ENCODE measurements at places on chromosomes 2 and 18. TPM values are rescaled to one million over a fixed set of nuclear protein-coding genes. Genes with fewer than 3 reads are reported as not detected.

DNA sequence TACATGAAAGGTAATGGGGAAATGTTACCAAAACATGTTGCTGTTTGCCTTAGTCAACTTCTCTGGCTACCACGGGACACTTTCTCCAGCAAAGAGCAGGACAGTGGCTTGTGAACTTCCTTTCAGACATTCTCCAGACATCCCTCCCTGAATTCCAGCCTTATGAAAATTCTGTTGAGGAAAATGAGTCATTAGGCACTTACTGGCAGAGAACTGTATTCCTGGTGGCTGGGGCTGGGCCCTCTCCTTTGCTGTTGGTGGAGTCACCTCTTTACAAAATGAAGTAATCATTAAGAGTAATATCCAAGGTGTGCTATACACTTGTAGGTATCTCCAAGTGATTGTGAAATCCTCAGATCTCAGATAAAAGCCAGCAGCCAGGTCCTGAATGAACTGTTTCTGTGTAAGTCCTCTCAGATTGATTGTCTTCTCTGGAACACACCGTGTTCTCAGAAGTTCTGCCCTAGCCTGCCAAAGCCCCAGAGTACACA, 1.3 kb upstream of the FAP start:
- DNase-seq = no peak

DNA sequence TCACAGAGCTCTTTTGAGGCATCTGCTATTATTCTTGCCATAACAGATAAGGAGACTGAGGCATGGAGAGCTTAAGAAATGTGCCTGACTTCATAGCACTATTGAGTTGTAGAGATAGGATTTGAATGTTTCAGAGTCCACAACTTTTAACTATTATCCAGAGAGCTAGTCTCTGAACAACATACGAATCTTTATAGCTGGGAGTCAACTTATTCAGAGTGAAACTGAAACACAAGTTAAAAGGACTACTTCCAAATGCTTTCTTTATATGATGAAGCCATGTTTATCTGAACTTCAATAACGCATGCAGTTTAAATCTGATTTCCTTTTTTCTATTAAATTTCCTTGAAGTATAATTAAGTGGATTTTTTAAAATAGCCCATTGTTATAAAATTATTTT, 268.8 kb downstream of the IKZF2 start:
- no peak for DNase-seq

DNA sequence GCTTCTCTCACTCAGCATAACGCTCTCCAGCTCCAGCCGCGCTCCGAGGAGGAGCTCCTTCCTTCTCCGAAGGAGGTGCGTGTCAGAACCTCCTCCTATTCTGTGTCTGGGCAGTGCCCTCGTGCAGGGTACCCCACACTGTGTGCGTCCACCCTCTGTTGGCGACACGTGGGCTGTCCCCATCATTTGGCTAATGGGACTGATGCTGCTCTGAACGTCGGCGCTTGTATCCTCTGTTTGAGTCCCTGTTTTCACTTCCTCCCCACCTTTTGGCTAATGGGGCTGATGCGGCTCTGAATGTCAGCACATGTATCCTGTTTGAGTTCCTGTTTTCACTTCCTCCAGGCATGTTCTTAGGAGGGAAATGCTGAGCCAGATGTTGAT, 22.2 kb downstream of the KCNG2 start:
- DNase-seq = no peak

GRCh38 chr2:25233916-25234605, 65.7 kb upstream of the POMC start:
- no peak for DNase-seq

DNA sequence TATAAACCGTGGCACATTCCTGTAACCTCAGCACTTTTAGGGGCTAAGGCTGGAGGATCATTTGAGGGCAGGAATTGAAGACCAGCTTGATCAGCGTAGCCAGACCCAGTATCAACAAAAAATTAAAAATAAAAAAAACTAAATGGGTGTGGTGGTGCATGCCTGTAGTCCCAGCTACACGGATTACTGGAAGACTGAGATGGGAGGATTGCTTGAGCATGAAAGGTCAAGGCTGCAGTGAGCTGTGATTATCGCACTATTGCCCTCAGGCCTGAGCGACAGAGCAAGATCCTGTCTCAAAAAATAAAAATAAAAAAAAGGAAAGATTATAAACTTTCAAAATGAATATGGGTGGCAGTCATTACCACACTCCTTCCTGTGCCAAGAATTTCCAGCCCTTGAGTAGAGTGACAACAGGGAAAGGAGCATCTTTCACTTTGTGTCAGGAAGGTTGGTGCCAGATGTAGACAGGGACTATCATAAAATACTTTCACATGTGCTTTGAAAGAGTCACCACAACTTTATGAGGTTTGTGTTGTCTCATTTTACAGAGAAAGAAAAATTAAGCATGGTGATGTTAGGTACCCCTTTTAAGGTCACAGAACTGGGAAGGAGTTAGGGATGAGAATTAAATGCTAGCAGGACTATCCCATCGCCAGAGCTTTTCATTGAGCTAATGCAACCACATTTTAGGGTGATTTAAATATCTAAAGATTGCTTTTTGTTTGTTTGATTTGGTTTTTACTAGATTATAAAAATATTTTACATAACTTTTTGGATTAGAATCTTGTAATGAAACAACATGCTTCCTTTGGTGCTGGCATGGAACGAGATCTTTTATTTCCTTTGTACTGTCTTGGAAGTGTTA, 1617.4 kb upstream of the ACVR2A start:
- no peak for DNase-seq

DNA sequence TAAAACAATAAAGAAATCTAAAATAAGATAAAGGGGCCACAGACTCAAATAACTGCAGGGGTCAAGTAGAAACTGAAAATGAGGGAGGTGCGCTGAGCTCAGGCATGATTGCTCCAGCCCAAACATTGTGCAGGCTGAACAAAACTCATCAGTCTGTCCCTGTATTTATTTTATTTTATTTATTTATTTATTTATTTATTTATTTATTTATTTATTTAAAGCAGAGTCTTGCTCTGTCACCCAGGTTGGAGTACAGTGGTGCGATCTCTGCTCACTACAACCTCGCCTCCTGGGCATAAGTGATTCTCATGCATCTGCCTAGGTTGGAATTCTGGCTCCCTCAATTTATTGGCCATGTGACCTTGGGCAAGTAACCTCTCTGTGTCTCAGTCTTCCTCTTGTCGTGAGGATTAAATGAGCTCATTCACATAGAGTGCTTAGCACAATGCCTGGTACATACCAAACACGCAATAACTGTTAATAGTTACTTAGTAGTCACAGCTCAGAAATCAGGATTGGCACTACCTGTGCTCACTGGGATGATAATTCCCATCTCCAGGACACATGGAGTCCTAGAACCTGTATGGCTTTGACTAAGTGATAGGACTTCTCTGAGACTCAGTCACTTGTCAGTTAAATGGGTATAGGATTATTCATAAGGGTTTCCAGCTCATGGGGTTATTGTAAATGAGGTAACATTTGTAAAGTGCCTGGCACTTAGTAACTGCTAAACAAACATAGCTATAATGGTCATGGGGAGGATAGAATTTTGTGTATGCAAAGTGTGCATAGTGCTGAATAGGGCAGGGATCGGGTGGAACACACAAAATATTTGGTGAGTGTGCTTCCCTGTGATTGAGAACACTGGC, 6.0 kb downstream of the SPEG start:
- no peak for DNase-seq

DNA sequence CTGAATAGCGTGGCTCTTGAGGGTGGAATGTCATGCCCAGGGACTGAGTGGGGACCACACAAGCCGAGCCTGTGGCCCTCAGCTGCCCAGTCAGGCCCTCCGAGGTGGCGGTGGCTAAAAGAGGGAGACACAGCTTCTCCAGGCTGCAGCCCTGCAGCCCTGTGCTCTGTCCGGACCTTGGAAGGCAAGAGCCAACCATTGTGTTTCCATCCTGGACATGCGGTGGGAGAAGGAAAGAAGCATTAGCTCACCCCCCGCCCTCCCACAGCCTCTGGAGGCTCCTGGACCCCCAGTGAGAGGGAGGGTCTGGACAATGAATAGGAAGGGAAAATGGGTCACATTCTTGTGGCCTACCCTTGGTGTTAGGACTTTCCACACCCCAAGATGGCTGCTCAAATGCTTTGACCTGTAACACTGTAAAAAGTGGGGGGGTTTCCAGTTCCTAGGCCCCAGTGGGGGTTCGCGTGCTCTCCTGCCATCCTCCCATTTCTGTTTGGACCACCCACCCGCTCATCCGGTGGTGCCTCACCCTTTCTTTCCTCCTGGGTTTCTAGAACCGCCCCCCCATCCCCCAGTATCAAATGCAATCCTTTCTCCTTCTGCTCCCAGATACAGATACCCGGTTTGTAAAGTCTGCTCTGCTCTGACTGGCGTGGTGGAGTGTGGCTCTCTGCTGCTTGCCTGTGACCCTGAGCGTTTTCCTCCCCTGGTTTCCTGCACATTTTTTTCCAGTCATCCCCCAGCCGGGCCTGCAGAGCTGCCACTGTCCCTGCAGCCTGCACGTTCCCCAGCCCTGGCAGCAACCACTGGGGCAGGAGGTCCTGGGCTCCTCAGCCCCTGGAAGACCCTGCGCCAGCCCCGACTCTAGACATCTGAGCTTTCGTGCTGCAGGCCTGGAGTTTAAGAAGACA, 36.3 kb upstream of the SMAD7 start:
- no peak for DNase-seq

DNA sequence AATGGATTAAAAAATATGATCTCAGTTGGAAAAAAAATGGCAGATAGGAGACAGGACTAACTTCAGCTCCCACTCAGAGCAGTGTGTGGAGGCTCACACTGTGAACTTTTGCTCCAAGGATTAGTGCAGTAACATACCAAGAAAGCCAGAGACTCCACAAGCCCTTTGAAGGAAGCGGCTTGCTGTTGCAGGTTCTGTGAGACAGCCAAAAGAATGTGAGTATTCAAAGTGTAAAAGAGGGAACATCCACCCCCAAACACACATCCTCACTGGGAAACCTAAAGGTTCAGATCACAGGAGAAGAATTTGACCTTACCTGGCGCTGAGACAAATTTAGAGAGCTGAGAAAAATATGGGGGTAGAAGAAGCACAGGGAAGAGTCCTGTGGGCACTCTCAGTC, 77.5 kb downstream of the FAM171B start:
- DNase-seq = no peak

- no peak for DNase-seq
Observed at GRCh38 chr2:83470928-83471327, 988.2 kb downstream of the SUCLG1 start.

DNA sequence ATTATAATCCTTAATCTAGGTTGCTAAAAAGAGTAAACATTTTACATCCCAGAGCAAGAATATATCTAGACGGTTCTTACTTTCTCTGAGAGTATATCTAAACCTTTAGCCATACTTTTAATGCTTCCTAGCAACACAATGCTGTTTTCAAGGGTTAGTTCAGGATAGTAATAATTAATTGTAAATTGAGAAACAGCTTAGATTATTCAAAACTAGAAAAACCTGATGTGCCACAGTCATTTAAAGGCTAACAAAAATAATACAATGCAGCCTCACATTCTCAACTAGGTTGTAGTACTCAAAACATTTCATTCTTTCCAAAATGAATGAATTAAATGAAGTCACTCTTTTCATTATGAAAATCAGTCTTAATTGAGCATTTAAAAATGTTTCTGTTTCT, 103.2 kb upstream of the OTX1 start:
- DNase-seq = no peak

GRCh38 chr2:252001-252602, 11.7 kb downstream of the SH3YL1 start:
- DNase-seq = no peak

DNA sequence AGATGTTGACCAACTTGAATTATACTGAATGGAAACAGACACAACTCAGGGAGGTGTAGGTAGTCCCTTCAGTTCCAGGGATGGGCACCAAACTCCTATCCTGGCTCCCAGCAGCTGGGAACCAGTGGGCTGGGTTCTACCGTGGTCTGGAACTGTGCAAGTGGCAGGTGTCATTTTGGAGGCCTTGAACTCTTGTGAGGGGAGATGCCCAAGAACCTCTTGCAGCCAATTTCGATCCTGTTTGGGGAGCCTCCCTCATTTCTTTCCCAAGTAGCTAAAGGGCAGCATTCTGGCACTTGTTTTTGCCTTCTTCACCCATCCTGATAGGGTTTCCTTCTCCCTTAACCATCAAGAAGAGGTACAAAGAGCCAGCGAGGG, 200.2 kb downstream of the ANKRD30B start:
- DNase-seq = no peak

DNA sequence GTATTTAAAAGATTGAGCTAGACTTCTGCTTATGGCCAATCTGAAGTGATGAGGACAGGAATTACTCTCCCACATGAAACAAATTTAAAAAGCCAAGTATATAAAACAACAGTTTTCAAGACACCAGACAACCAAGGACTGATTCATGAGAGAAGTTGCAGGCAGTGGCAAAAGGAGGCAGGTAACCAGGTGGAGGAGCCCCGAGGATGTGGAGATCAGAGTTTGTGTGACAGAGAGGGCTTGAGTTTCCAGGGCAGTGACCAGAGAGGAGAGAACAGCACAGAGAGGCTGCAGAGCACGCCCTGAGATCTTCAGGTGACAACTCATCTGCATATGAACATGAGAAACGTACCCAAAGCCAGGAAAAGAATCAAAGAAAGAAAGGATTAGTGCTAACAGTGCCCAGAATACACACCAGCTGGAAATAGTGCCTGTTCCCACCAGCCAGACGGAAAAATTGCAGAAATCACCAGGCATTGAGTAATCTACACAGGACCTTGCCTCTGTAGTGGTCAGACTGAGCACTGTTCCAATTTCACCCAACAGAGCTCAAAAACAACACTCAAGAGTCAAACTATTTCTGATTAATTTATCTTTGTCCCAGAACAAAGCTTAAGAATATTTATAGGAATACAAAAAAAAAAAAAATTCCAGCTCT, 173.1 kb downstream of the SEPTIN10 start:
- DNase-seq = no peak

GRCh38 chr2:224813578-224813977, 97.4 kb upstream of the CCDC195 start:
- DNase-seq = no peak

DNA sequence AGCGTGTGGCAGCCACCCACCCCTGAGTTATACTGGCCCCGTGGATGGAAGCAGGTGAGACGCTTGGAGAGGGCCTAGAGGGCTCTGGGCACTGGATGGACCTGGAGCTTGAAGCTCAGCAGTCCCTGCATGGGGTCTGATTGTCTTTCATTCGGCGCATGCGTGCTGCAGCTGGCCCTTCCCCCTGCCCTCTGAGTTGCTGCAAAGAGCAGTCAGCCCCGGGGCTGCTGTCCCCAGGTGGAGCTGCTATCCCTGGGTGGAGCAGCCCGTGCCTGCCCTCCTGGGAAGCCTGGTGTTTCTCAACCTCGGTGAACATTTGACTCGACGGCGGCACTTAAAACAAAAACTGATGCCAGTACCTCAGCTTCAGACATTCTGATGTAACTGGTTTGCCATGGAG, 29.6 kb downstream of the IGFBP5 start:
- DNase-seq = no peak

- DNase-seq = no peak
Observed at GRCh38 chr2:208541461-208541988, 134.9 kb downstream of the PTH2R start.

GRCh38 chr2:24617424-24617823, 126.4 kb downstream of the NCOA1 start:
- DNase-seq = no peak

The PID1 gene
- 48.6 TPM for total RNA-seq

The DSG1 gene
- total RNA-seq = not detected

The TIMM21 gene
- 32.7 TPM for total RNA-seq

The IHH gene
- not detected for total RNA-seq

The ABCB11 gene
- 0.39 TPM for total RNA-seq

The MC2R gene
- total RNA-seq = not detected

All from tibial nerve (tissue), 4 donors.